ENCODE measurements at places on chromosomes 16 and 17.
A peak's percentile ranks its signal among the peaks of the same experiment; 100 is the strongest.

- no peak for DNase-seq
These were observed 28.7 kb upstream of the RSL1D1 start for GRCh38 chr16:11880007-11880406.

DNA sequence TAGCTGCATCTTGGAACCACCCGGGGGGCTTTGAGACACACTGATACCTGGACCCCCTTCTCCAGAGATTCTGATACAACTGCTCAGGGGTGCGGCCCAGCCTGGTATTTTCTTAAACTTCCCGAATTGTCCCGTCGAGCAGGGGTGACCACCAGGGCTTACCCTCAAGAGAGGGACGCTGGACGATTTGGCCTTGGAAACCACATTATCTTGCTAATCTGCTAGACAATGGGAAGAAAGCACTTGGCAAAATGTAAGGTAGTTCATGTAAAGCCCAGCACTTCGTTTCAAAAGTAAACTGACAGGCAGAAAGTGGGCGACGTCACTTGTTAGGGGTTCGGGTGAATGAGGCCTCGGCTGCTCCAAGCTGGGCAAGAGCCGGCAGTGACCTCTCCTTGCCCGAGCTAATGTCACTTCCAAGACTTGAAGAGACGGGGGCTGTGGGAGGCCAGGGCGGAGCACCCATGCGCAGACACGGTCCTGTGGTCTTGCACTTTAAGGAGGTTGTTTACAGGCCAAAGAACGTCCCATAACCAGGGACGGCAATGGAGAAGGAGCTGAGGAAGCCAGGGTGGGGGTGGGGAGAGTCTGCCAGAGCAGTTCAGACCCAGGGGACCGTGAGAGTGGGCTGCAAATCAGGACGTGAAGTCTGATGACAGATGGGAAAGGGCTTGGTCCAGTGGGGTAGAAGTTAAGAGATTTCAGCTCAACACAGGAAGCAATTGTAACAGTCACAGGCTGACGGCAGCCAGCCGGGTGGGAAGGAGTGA is 152.7 kb upstream of the GSE1 start:
- peak; percentile 81 for DNase-seq

GRCh38 chr17:80834893-80835275 is 156.8 kb upstream of the CHMP6 start:
- DNase-seq: no peak

GRCh38 chr17:50072925-50073324 is 17.0 kb downstream of the ITGA3 start:
- DNase-seq: no peak

GRCh38 chr16:89453501-89454321 is 36.6 kb downstream of the ANKRD11 start:
- no peak for DNase-seq

DNA sequence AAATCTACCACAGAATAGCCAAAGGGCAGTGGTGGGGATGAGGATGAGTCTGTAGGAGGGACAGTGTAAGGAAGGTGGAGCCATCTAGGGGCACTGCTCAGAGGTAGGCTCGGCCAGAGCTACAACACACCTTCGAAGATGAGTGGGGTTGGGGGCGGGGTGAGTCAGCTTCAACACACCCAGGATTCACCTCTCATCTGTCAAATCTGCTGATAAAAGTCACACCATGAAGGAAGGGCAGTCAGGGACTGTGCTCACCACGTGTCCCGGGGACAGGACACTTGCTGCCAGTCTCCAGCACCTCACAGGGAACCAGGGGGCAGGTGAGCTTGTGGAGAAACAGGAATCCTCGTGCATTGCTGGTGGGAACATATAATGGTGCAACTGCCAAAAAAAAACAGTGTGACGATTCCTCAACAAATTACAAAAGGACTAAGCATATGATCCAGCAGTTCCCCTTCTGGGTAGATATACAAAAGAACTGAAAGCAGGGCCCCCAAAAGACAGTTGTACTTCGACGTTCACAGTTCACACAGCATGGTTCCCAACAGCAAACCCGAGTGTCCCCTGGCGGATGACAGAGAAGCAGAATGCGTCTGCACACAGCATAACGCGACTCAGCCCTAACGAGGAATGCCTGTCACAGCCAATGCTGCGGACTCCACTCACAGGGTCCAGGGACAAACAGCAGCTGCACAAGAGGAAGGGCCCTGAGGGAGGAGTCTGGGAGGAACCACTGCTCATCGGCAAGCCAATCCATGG is 133.1 kb downstream of the ANKRD11 start:
- DNase-seq: peak; percentile 85

- DNase-seq: no peak
These were observed 9.1 kb downstream of the MPRIP start for GRCh38 chr17:17051380-17051779.

GRCh38 chr17:14619821-14620220 is 318.9 kb downstream of the HS3ST3B1 start:
- no peak for DNase-seq

DNA sequence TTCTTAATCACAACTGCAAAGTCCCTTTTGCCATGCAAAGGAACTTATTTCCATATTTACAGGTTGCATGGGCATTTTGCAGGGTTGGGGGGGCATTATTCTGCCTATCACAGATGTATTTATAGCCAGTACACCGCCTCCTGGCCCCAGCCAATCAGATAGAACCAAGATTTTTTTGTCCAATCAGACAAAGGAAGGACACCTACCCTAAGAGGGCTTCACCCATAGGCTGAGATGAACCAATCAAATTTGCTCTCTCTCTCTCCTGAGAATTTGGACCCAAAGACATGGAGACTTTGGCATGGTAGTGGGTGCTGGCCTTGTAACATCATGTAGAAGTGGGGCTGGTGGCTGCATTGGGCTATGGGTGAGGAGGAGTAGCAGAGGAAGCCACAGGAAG is 3.9 kb upstream of the KCNG4 start:
- DNase-seq: no peak
